ENCODE measurements at places on chromosomes 2 and 18.

- DNase-seq: no peak
Observed at GRCh38 chr2:191025135-191025534, 11.2 kb upstream of the STAT1 start.

DNA sequence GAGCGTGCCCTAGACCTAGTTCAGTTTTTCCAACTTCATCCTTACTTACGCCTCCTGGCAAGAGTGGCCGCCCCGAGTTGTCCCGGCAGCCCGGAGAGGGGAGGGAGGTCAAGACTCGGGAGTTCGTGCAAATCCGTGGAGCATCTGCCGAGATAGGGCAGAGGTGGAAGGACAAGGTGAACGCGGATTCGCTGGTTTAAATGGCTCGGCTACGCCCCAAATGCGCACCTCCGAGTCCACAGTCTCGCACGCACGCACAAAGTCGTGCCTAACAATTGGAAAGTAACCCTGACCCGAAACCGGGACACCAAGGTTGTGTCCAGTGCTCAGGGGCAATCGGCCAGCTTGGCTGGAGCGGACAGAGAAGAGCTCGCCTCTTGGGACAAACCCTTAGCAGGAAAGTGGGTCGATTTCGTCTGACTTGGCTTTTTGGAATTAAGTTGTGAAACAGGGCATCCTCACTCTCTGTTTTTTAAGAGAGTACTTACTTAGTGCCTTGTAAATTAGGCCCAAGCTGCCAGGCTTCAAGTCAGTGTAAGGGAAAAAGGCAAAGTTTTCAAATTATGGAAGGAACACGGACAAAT, 726 bp upstream of the SS18 start:
- no peak for DNase-seq

- no peak for DNase-seq
Observed at GRCh38 chr2:157508676-157509075, 64.8 kb upstream of the CYTIP start.

- DNase-seq: no peak
Observed at GRCh38 chr2:231228223-231228622, 29.8 kb downstream of the ARMC9 start.

DNA sequence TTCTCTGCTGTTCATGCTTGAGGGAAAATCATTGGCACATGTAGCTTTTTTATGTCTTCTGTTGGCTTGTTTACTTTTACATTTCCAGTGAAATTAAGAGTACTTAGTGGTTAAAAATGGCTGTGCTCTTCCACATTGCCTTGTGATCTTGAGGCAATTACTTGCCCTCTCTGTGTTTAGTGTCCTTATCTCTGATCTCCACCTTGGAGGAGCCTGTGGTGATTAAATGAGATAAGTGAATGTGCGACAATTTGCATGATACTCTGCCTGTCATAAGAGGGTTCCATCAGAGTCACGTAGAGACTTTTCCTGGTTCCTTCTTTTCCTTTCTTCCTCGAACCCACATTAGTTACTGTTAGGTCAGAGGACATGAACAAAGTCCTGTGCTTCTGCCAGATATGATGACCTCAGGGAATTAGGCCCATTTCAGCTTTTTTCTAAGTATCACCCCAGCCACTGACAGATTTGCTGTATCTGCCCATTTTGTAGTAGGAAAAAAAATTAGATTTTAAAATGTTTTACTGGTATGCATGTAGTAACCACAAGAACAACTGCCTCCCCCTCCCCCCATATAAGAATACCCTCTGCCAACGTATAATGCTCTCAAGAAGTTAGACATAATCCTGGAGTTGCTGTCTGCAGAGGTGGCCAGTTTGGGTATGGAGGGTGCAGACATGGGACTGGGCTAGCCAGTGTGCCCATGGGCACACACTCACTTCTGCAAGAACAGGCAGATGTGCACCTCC, 51.9 kb downstream of the TET3 start:
- no peak for DNase-seq

- no peak for DNase-seq
Observed at GRCh38 chr2:128369108-128369555, 50.5 kb upstream of the HS6ST1 start.

DNA sequence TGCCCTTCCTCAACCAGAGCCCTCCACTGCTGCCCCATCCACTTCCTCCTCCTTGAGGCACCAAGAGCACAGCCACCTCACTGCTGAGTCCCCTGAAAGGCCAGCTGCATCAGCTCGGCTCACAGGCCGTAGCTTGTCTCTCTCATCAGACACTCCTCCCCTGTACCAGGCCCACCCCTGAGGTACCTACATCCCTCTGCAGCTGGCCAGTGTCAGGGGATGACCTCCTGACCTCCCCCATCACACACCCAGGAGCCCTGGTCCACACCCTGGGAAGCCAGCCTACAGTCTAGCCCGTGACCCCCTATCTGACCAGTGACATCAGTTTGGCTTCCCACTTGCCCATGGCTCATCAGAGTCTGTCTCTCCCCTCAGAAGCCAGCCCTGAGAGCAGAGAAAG, 205.6 kb downstream of the TNS1 start:
- no peak for DNase-seq

DNA sequence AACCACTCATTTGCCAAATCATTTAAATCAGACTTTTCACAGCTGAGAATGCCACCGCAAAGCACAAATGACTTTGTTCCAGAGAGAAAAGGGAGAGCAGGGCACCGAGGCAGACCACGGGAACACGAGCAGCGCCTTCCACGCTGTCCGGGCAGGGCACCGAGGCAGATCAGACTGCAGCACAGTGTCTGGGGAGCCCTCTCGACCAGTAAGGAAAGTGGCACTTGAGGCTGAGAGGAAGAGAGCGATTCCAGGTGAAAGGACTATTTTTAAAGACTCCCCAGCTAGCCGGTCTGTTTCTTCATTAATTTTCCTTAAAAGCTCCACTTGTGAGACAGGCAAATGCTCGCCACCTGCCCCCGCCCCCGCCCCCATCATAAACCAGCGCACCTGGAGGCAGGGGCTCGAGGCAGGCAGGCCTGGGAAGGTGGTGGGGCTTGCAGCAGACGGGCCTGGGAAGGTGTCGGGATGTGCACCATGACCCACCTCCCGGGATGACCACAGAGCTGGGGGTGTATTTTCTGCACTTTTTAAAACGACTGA, 80.9 kb upstream of the CTDP1 start:
- no peak for DNase-seq

- DNase-seq: no peak
Observed at GRCh38 chr2:179692043-179692442, 169.4 kb downstream of the ZNF385B start.

- no peak for DNase-seq
Observed at GRCh38 chr2:108587621-108588020, 53.4 kb downstream of the LIMS1 start.

DNA sequence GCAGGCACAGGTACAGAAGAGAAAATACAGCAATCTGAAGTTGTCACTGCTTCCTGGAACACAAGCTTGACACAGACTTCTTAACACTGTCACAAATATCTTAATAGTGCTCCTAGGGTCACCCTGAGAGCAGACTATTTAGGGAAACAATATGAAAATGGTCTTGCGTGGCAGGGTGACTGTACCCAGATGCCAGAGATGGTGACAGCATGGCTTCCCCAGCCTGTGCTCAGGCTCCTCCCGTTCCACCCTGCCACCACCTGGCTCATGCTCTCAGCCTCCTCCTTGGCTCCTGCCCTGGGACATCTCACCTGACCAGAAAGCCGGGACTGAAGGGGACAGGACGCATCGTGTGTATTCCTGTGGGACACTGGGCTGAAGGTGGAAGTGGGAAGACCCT, 111.5 kb downstream of the RAPGEF4 start:
- DNase-seq: no peak

DNA sequence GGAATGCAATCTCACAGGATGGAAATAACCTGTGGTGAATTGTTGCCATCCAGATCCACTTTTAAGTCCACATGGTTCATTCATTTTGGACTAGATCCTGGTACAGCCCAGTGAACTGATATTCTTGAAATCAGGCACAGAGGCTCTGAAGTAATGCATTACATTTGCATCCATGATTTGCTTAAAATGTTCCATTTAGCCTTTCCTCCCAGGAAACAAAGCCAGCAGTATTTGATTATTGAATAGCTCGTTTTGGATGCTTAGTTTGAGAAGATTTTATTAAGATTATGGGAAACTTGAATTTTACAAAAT, 995.8 kb upstream of the CDH2 start:
- no peak for DNase-seq

- no peak for DNase-seq
Observed at GRCh38 chr2:39583781-39584180, 81.9 kb upstream of the TMEM178A start.

GRCh38 chr18:24674200-24674599, 213.8 kb downstream of the HRH4 start:
- no peak for DNase-seq

DNA sequence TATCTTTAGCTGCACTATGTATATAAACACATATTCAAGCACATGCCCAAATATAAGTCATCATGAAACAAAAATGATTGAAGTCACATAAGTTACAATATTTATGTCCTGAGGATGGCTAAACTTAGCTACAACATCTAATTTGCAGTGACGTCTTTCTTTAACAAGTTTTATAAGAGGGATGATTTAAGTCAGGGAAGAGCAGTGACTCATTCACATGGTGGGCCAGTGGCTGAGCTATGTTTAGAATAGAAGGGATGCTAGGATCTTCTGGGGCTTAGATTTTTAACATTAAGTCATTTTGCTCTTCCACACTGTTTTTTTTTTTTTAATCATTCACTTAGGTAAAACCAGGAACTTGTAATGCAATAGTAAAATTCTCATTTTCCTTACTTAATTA, 22.3 kb downstream of the ADCYAP1 start:
- no peak for DNase-seq

- DNase-seq: no peak
Observed at GRCh38 chr2:237160271-237160919, 74.7 kb downstream of the COPS8 start.

- DNase-seq: no peak
Observed at GRCh38 chr18:26909599-26910290, 44.2 kb upstream of the AQP4 start.

- DNase-seq: no peak
Observed at GRCh38 chr2:191250986-191251385, 5.8 kb downstream of the MYO1B start.

GRCh38 chr2:231521443-231521842, 8.8 kb downstream of the NMUR1 start:
- DNase-seq: no peak

- no peak for DNase-seq
Observed at GRCh38 chr2:178927173-178927572, 120.0 kb upstream of the TTN start.

GRCh38 chr2:200255549-200255948, 50.9 kb upstream of the SPATS2L start:
- DNase-seq: no peak

DNA sequence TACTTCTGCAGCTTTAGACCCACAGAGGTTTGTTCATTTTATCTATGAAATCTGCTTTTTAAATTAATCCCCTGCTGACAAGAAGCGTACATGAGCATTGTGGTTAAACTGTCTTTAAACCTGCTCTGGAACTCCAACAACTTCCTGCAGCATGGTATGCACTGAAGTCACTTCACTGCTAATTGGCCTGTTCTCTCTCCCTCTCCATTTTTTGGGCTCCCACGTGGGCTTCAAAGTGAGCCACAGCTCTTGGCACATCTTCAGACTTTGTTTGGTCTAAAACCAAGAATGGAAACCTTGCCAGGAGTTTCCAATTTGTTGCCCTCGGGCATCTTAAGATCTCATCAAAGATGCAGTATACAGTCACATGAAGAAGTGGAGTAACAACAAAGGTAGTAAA, 311.4 kb downstream of the LRRTM1 start:
- DNase-seq: no peak
